ENCODE measurements at places on chromosomes 11 and 22.

DNA sequence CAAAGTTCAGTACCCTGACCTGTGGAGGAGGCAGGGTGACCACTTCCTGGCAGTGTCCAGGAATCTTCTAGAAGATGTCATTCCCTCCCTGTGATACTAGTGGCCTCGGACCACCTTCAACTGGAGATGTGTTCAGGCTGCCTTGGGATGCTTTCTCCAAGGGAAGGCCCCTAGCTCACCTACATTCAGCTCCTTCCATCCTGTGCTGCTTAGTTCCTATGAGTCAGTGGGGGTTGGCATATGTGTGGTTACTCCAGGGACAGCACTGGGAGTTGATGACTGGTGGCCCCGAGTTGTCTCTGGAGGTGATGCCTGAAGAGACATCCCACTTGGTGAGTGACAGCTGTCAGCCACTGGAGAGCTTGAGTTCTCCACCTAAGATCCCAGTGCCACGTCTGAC is 81.8 kb upstream of the OR9Q1 start:
- DNase-seq: no peak

DNA sequence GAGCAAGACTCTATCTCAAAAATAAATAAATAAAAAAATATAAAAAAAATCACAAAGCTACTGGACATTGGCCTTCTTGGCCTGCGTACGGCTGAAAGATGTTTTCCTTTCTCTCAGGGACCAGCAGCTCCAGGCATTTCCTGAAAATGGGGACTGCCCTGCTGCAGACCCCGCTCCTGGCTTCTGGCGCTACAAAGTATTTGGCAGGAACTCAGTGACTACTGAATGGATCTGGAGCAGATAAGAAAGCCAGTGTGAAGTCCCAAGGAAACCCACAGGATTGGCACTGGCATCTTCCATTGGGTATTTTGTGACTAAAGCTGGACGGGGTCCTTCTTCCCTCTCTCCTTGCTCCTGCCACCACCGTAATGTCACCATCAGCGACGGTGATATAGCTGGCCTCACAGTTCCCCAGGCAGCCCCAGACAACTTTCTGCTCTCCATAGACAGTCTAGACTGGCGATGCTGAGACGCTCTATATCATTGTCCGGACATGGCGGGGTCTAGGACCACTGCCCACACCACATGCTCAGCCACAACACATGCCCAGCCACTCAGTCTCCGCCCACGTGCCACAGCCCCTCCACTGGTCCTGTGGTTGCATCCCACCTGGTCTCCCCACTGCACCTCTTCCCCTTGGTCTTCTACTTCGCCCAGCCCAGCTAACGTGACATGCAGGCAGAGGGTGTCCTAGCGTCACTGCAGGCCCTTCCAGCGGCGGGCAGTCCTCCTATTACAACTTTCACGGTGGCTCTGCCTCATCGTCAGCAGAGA is 22.7 kb upstream of the YPEL1 start:
- no peak for DNase-seq

DNA sequence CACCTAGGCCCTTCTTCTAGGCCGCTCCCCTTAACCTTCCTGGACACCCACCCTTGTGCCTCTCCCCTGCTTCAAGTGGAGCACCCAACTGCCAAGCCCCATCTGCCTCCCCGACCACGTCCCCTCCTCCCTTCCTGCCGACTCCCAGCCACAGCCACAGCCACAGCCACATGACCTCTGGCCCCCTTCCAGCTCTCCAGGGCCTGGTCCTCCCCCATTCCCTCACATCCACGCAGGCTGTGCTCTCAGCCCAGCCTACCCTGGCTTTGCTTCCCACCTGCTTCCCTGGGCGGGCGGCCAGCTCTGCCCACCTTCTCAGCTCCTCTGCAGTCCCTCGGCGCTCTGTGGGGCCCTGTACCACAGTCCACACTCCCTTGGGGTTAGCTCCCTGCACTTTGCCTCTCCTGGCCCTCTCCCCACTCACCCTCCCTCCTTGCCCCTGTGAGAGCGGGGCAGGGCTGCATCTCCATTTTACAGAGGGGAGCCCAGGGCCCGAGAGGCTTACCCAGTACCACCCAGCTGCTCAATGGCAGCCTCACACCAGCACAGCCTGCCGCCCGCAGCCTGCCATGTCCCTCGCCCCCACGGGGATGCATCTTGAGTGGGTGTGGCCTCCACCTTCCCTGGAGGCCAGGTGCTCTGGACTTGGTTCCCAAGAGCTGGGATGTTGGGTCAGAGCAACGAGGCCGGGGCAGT is 20.3 kb downstream of the PARVG start:
- DNase-seq: no peak

DNA sequence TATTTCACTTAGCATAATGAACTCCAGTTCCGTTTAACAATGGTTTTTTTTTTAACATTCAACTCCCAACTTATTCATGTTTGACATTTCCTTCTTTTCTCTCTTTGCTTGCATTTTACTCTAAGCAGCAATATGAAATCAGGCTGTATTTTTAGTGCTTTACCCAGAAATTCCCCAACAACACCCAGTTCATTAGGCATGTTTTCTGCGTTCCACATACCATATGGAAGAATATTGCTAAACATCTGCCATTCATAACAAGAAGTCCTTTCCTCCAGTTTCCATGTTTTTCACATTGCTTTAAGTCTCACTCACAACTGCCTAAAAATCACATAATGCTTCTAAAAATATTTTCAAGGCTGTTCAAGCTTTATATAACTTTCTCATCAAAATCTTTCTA is 45.8 kb downstream of the PLAAT5 start:
- no peak for DNase-seq

DNA sequence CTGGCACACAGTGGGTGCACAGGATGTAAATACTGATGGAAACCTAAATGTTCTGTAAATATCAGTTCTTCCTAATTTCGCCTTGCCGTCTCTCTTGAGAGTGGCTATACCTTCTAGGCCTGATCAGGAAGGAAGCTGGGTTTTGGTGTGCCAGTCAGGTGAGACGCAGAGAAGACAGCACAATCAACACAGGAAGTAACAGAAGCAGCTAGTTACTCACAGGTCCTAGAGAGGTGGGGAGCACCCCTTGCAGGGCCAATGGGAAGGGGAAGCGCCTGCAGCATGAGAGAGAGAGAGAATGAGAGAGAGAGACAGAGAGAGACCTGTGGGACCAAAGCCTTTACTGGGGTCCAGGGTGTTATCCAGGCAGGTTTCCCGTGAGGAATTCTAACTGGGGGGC is 80.8 kb downstream of the FBLN1 start:
- DNase-seq: no peak

DNA sequence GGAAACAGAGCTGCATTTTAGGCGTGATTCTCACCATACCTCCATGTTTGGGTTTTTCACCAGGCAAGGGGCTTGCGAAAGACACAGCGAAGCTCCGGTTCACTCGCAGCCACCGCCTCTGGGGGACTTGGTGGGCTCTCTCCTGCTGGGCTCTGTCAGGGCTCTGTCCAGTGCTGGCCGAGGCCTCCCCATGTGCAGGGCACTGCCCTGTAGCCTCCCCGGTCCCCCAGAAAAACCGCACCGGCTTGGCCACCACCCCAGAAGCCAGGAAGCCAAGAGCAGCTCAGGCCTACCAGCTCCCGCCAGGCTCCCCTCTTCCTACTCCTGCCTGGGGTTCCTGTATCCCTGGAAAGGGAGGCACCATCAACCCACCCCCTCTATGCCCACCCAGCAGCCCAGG is 151.5 kb downstream of the CTTN start:
- DNase-seq: no peak

GRCh38 chr22:48380016-48380665 is 1447.5 kb downstream of the BRD1 start:
- DNase-seq: no peak

GRCh38 chr22:36257308-36257707 is 4.4 kb downstream of the APOL1 start:
- DNase-seq: no peak

DNA sequence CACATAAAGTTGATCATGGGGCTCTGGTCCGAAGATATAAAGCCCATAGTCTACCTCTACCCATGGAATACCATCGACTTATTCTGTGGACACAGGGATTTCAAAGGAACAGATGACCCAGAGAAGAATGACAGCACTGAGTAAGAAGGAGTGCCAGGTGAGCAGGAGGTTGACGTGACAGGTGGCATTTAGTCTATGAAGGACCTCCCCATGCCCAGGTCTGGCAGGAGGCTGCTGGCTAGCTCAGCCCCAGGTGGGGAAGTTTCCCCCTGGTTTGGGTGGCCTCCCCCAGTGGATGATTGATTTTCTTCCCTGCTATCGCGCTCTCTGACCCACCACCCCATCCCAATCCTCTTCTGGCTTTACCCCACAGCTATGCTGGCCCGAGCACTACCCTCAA is 39.1 kb downstream of the KCNC1 start:
- no peak for DNase-seq

GRCh38 chr11:30488304-30488998 is 97.7 kb downstream of the MPPED2 start:
- no peak for DNase-seq

All from stimulated activated CD4-positive, alpha-beta T cell treated with anti-CD3 and anti-CD28 coated beads, Interleukin-4, amount 100 ng/mL, for 48 hours (primary cell).